GM12878 (cell line): ENCODE measurements at places on chromosomes 7 and 10.

DNA sequence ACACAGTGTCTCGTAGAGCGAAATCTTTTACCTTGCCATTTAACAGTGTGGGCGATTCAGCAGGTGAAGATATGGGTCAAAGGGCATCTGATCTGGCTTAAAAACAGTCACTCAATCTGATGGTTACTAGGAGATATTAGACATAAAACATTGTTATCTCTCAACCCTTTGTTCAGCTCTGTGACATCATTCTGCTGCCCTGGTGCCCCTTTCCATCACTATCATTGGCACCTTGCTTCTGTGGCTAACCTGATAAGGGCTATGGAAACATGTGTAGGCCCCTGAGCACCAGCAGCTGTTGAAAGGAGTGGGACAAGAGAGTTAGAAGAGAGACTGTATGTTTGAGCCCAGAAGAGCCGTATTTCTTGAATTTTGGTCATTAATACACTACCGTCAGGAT, 650.3 kb downstream of the PHTF2 start:
- DNase-seq: no peak

DNA sequence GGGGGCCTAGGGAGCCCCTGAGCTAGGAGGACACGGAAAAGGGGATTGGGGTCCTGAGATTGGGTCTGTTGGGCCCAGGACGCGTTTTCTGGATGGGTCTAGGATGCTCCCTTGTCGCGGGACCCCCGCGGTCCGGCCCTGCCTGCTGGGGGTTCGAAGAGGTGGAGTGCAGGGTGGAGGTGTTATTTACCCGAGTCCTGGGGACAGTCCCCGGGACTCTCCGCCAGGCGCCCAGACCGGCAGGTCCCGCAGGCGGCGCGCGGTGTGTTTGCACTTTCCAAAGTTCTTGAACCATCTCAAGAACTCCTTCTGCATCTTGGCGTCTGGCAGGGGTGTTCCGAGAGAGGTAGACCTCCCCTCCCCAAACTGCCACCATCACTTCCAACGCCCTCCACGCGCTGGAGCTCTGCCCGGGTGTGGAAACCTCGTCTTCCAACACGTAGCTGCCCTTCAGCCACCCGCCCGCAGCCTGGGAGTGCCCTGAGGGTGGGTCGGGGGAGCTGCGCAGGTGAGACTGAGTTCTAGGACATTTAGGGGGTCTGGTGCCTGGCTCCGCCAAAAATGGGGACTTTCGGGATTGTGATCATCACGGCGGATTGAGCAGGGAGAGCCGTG, 569 bp downstream of the CAV1 start:
- DNase-seq: no peak

DNA sequence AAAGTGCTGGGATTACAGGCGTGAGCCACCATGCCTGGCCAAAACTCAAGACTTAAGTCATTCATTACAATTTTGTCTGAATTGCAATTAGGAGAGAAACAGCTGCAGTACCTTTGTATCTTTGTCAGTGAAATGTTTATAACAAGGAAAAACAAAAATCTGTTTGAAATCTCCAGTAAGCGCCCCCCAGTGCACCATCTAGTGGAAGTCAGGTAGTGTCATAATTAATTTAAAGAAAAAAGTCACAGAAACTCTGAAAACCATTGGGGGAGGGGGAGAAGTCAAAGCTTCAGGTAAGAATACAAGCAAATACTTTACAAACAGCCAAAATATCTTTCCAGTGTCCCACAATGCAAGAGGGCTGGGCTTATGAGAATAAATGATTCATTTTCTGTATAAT, 2.8 kb downstream of the MPP7 start:
- no peak for DNase-seq

DNA sequence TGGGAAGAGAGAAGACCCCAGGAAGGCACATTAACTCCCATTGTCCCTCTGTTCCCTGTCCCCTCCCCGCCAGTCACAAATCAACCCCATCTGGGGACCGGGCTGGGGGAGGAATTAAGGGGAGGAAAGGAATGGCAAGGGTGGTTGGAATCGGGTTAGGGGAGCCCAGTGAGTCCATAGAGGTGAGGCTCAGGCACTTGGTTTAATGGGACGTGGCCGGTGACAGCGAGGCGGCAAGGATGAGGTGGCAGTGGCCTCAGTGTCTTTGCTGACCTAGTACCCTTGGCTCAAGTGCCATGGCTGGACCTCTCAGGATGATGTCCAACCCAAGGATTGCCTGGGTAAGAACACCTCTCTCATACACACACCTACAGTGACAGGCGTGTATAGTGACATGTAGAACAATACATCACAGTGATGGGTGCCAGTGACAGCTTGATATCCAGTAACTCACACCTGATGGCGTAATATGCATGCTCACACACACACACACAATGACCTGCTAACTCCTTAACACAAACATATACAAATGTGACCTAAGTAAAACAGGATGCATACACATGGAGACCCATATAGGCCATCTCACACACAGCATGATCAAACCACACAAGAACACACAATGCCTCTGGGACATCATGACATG, 12.3 kb downstream of the KCNIP2 start:
- DNase-seq: no peak

- DNase-seq: no peak
Observed at GRCh38 chr7:6200971-6201370, 71.5 kb downstream of the CYTH3 start.

- no peak for DNase-seq
Observed at GRCh38 chr10:127033216-127034033, 128.2 kb downstream of the DOCK1 start.

GRCh38 chr7:28200598-28200997, 20.0 kb upstream of the JAZF1 start:
- no peak for DNase-seq
